Stimulated activated CD8-positive, alpha-beta memory T cell treated with anti-CD3 and anti-CD28 coated beads, Interleukin-4, amount 100 ng/mL, for 1 hour (primary cell): ENCODE measurements at places on chromosomes 12 and 14.

DNA sequence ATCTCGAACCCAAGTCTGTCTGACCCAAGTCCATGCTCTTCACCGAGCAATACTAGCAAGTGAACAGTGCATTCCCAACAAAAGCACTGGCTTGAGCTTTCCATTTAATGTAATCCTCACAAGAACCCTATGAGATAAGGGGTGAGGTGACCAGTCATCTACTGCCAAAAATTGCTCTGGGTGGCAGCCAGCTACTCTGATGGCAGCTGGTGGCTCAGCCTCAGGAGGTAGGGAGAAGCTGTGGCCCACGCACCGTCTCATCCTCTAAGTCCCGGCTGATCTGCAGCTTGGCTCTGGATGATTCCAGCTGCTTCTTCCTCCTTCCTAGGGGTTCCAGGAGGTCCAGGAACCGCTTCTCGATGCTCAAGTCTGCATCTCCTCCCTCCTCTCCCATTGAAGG lies 75.2 kb downstream of the PLEKHG3 start:
- no peak for DNase-seq

- DNase-seq = peak; percentile 11
Observed at GRCh38 chr12:113056631-113057488, at the start of gene DTX1. DTX1 (plus strand) TSS chr12:113056730; CDS start chr12:113058193, 1,463 bp downstream.

- no peak for DNase-seq
Observed at GRCh38 chr14:104894331-104895206, 29.5 kb downstream of the CEP170B start.

- no peak for DNase-seq
Observed at GRCh38 chr14:50559990-50560930, at the start of gene ATL1. ATL1 (plus strand) TSS chr14:50560145; CDS start chr14:50560266, 121 bp downstream.

GRCh38 chr14:88164906-88165534 lies 158.0 kb downstream of the KCNK10 start:
- no peak for DNase-seq

- DNase-seq = no peak
Observed at GRCh38 chr14:92430686-92431085, 82.9 kb upstream of the RIN3 start.

DNA sequence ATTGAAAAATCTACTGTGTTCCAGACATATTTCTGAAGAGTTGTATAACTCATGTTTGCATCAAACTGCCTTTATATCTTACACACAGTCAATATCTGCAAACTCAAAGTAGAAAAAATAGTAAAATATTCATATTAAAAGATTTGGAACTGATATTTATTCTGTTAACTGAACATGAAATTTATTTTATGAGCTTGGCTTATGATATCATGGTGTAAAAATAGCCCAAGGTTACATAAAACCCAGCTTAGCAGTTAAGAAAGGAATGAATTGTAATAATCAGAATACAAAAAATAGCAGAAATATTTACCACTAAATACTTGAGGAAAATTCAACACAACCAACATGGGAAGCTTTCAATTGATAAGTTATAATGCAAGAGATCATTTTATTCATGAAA lies 367.9 kb downstream of the FLRT2 start:
- DNase-seq = no peak

GRCh38 chr12:68648179-68648578 lies 37.5 kb downstream of the RAP1B start:
- DNase-seq = no peak

DNA sequence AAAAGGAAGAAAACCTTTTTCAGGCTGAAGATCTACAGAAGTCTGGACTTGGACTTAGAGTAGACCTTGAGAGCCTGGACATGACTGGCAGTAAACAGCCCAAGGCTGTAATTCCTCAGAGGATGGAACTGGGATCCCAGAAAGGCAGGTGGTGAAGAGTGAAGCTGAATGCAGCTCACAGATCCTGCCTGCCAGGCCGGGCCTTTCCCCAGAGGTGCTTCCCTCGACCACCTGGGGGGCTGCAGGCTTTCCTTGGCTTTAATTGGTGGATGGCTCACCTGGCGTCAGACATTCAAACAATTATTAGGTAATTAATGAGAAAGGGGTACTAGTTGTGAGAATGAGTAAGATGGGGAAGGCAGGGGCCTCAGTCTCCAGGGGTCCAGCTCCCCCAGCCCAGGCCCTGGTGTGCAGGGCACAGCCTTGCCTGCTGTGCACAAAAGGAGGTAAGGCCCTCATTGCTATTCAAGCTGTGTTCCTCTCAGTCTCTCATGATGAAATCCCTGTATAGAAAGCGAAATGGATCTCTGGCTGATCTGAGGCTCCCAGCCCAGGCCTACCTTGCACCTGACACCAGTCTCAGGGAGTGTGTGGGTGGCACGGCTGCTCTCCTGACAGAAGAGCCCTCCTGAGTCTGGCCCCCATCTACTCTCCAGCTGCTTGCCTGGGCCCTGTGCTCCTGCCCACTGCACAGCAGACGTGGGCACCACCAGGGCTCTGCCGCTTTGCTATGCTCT lies 63.0 kb upstream of the TCL1A start:
- DNase-seq = no peak

GRCh38 chr12:113075137-113075683 lies 18.7 kb downstream of the DTX1 start:
- no peak for DNase-seq

DNA sequence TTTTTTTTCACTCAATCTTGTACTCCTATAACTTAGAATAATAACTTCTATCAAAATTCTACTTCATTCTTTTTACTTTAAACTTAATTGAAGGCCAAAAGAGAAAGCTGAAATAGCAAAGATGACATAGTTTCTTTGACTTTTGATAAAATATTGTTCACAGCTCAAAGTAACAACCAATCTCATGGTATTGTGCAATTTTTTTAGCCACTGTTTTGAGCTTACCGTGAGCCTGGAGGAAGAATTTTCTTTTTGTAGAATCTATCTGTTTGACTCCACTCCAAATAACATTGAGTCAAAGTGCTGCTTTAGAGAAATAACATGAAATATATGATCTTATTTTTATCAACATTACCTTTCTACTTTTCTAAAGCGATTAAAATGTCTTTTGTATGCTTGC lies 903.9 kb upstream of the FOXG1 start:
- no peak for DNase-seq

- DNase-seq = no peak
Observed at GRCh38 chr14:38253676-38254075, 2.2 kb downstream of the CLEC14A start.

DNA sequence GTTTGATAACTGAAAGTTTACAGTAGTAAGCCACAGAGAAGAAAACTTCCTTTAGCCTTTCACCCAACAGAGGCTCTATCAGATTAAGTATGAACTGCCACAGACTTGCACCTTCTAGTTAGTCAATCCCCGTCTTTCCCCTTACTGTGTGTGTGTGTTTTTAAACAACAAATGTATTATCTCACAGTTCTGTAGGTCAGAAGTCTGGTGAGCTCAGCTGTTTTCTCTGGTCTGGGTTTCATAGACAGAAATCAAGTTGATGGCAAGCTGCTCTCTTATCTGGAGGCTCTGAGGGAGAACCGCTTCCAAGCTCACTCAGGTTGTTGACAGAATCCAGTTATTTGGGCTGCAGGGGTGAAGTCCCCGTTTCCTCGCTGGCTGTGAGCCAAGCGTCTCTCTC lies 320.5 kb downstream of the PRKD1 start:
- no peak for DNase-seq

DNA sequence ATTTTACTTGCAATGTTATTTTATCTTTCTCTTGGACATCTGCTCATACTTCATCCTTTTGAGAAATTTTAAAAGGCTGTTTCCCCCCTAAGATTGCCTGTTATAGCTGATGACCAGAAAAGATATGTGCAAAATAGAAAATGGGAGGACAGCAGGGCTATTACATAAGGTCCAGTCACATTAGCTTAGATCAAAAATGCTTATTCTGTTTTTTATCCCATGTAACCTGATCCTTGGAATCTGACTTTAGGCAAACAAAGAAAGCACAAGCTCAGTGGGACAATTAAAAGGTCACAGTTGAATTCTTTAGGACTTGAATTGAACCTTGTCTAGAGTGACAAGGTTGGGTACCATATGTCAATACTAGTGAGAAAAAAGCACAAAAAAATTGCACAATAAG lies 65.1 kb upstream of the TRHDE start:
- DNase-seq = no peak

- no peak for DNase-seq
Observed at GRCh38 chr14:104596451-104596918, 8.1 kb downstream of the TMEM179 start.

- no peak for DNase-seq
Observed at GRCh38 chr12:53572134-53572758, 53.9 kb downstream of the ATF7 start.

DNA sequence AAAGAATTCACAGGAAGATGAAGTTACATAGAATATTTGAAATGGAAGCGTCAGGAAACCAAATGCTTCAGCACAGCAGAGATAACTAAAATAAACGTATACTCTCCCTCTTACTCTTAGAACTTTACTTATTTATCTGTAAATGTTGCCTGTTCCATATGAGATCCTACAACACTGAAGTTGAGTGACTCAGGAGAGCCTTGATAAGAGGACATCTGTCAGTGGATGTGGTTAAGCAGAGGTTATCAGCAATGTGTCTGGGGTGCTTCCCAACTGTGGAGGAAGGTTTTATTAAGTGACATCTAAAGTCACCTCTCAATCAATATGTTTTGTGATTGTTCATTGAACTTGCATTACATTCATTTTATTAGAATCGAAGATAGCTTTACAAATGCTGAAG lies 81.9 kb downstream of the NEDD1 start:
- no peak for DNase-seq

GRCh38 chr12:90519285-90519684 lies 435.7 kb downstream of the CCER1 start:
- no peak for DNase-seq

DNA sequence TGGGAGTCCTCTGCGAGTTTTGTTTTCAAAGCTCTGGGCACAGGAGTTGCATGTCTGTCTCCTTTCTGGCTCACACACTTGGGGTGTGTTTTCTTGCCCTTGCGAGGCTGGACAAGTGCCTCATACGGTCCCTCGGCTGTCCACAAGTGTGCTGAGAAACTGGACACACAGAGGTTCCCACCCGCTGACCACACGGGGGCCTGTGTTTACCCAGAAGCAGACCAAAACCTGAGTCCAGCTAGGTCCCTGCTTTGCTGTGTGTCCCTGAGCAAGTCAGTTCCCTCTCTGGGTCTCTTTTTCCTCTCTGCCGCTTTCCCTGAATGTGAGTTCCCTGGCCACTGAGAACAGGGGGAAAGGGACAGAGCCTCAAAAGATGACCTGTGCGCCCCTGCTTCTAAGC lies 678 bp upstream of the OAS2 start:
- DNase-seq = no peak

DNA sequence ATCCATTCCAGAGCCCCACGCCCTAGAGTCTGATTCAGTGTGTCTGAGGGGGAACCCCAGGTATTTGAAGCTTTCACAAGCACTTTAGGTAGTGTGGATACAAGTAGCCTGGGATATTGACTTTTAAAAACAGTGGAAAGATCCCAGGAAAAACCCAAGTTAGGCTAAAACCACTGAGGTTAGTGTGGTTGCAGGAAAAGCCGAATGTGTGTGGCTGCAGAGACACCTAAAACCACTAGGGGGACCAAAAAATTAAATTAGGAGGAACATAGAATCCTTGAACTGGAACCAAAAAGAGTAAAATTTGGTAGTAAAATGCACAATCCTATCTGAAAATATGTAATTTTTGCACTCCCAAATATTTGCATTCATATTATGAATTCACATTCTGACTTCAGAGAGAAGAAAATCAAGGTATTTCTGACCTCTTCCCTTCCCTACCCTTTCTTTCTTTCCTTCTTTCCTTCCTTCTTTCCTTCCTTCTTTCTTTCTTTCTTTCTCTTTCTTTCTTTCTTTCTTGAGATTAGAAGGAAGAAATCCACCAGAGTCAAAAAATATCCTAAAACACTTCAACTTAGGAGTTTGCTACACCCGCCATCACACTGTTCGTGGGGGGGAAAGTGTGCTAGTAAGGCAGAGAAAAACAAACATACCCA lies 37.8 kb downstream of the SLCO1A2 start:
- no peak for DNase-seq

GRCh38 chr14:77299771-77300170 lies 20.9 kb downstream of the POMT2 start:
- no peak for DNase-seq

- no peak for DNase-seq
Observed at GRCh38 chr12:53320352-53321195, 836 bp downstream of the AAAS start.

DNA sequence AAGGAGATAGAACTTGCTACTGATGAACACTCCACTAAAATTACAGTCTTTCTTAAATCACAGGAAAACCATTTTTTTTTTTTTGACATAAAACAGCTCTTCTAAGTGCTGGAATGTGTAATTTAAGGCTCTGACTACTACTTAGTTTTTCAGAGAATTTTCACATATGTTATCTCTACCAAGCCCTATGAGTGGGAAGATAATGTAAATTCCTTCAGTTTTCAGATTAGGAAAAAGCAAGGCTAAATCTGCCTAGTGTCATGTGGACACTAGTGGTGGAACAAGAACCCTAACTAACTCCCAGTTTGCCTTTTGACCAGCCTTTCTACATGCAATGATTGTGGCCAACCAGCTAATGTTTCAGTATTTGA lies 37.3 kb upstream of the CSRP2 start:
- DNase-seq = no peak

GRCh38 chr12:41819948-41820347 lies 324.7 kb downstream of the GXYLT1 start:
- no peak for DNase-seq

DNA sequence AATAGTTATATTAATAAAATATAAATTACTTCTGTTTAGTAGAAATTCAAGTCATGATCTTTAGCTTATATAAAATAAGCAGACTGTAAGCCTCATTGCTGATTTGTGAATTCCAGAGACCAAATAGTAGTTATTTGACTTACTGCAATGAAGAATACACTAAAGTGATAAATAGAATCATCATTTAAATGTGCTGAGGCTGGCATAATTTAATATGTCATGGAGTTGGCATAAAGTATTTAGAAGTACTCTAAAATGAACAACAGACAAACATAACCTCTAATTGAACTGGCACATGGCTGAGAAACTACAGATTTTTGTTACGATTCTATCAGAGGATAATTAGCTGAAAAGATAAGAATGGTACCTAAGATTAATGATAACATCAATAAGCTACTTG lies 45.7 kb upstream of the TRHDE start:
- DNase-seq = no peak

DNA sequence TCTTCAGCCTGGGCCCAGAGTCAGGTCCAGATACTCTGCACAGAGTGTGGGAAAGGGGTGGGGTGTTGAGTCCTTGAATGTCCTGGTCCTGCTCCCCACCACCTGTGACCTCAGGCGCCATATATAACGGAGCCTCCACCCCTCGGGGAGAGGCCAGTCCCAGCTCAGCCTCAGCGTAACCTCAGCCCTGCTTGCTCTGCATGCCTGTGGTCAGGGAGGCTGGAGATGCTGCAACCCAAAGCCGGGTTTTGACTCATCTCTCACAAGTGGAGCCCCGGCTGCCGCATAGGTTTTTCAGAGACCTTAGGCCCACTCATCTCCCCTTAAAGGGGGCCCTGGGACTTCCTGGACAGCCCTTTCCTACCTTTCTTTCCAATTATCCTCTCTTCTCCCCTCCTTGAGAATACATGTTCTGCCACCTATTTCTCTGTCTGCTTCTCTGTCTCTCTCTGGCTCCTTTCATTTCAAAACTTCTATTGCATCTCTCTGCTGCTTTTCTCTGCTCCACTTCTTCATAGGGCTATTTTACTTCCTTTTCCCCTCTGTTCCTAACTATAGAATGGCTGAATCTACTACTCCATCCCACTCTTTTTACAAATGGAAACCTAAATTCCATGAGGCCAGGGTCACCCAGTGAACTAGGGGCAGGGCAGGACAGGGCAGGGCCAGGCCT lies 1.2 kb downstream of the ITGB7 start:
- peak; percentile 36 for DNase-seq
